Lung (tissue), 17 donors: ENCODE measurements at places on chromosomes 12 and 14. TPM values are rescaled to one million over a fixed set of nuclear protein-coding genes. Genes with fewer than 3 reads are reported as not detected.

HHIPL1 gene
- total RNA-seq = 4.0 TPM

PPP2R5C gene
- 180 TPM for total RNA-seq

SYNDIG1L gene
- 1.1 TPM for total RNA-seq

CPNE6 gene
- not detected for total RNA-seq

TBC1D30 gene
- 15.7 TPM for total RNA-seq

CLEC12A gene
- total RNA-seq = 15.0 TPM

DDX11 gene
- 26.9 TPM for total RNA-seq

AHNAK2 gene
- total RNA-seq = 8.1 TPM

TAS2R50 gene
- total RNA-seq = 11.1 TPM

RFX4 gene
- total RNA-seq = not detected

NDUFA12 gene
- total RNA-seq = 86.3 TPM

ZDHHC22 gene
- total RNA-seq = not detected

ETFBKMT gene
- 3.8 TPM for total RNA-seq

P2RX7 gene
- total RNA-seq = 17.1 TPM

LPAR5 gene
- total RNA-seq = 1.9 TPM
